CD4-positive, alpha-beta T cell treated with Interleukin-4 for 4 hours (primary cell): ENCODE measurements at places on chromosomes 4 and X.

- peak; percentile 27 for DNase-seq
Measured at GRCh38 chr4:337932-338758, 531 bp downstream of the ZNF141 start.

GRCh38 chr4:121168446-121169281 is 4.5 kb upstream of the TNIP3 start:
- DNase-seq, result no peak

- DNase-seq, result no peak
Measured at GRCh38 chr4:16626945-16627344, 271.5 kb downstream of the LDB2 start.

DNA sequence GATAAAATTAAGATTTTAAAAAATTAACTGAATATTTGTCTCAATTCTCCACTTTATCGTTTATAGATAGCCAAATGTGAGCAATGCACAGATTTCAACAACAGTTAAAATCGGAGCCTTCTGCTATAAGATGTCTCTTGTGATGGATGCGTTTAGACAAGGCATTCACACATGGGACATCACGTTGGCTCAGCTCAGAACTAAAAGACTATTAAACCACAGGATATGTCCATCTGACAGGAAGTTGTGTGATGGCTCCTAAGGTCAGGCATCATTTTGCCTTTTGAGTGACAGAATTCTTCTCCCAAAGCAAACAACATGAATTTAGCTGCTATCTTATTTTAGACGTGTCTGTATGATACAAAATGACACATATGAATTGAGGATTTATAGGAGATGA is 17.3 kb upstream of the VCX3B start:
- no peak for DNase-seq

- DNase-seq, result no peak
Measured at GRCh38 chrX:27307546-27307945, 155.6 kb downstream of the PPP4R3C start.

DNA sequence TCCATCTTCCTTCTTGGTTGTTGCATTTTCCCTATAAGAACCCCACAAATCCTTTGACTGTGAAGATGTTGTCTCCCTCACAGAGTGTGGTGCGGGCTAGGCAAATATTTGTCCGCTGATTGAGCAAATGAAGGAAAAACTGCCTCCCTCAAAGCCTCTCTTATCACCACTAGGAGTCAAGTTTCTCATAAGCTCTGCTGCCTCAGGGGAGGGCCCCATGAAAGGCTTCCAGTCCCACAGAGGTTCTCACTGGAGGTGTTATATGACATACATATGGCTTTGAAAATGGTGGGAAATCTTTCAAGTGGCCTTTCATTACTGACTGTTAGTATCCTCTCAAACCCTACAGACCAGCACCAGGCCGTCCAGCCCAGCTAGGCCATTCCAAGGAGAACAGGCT is 9.3 kb downstream of the VGLL1 start:
- no peak for DNase-seq

DNA sequence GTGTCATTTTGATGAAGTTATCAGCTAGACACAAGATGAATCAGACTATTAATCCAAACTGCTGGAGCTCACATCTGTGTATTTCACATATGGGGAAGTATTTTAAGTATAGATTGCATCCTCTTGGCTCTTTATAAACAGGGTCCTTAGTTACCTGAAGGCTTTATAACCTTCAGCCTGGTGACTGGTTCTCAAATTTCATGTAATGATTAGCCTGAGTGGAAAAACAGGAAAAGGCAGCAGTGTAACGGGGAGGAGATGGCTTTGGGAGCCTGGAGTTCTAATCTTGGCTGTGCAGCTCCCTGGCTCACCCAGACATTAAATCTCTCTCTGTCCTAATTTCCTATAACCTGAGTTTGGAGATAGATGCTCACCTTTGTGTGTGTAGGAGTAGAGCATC is 103.8 kb upstream of the HPF1 start:
- no peak for DNase-seq

GRCh38 chrX:124504111-124504983 is 158.0 kb downstream of the SH2D1A start:
- no peak for DNase-seq

DNA sequence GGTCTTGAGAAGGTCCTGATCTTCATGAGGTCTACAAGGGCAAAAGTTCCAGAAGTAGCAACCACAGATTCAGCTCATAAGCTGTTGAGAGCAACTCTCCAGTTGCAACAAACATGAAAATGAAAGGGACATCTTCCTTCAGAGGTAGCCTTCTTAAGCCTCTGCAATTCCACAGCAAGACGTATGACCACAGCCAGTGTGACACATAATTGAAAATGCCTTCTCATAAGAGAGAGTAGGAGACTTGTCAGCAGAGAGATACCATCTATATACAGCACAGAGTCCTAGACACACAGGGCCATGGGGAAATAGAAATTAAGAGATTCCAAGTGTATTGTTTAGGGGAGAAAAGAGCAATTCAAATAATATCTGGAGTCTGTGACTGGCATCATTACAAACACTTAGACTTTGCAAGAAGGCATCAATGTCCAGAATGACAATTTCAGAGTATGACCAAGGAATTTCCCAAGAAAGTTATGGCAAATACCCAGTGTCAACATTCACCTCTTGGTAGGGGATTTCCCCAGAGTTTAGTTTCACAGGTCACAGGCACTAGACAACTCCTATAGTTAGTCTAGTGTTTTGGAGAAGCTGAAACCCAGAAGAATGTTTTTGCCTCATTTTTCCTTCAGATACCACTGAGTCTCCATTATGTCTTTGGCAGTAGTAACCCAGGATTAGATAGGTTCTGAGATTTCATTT is 340.3 kb downstream of the ZNF674 start:
- no peak for DNase-seq

GRCh38 chr4:36492041-36492440 is 210.6 kb downstream of the DTHD1 start:
- no peak for DNase-seq

- DNase-seq, result no peak
Measured at GRCh38 chrX:104427693-104428092, 138.3 kb upstream of the IL1RAPL2 start.

- DNase-seq, result no peak
Measured at GRCh38 chr4:94244087-94244828, 36.6 kb downstream of the SMARCAD1 start.

DNA sequence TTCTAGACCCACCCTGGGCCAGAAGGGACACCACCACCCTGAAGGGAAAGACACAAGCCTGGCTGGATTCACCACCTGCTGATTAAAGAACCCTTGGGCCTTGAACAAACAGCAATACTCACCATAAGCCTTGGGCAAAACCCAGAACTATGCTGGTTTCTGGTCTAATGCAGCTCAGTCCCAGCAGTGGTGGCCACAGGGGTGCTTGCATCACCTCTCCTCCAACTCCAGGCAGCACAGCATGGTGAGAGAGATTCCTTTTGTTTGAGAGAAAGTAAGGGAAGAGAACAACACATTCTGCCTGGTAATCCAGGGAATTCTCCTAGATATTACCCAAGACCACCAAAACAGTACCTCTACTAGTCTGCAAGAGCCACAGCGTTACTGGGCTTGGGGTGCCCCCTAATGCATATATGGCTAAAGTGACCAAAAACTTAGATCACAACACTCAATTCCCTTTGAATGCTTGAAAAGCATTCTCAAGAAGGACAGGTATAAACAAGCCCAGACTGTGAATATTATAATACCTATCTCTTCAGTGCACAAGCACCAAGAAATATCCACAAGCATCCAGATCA is 25.7 kb downstream of the RNF128 start:
- no peak for DNase-seq

DNA sequence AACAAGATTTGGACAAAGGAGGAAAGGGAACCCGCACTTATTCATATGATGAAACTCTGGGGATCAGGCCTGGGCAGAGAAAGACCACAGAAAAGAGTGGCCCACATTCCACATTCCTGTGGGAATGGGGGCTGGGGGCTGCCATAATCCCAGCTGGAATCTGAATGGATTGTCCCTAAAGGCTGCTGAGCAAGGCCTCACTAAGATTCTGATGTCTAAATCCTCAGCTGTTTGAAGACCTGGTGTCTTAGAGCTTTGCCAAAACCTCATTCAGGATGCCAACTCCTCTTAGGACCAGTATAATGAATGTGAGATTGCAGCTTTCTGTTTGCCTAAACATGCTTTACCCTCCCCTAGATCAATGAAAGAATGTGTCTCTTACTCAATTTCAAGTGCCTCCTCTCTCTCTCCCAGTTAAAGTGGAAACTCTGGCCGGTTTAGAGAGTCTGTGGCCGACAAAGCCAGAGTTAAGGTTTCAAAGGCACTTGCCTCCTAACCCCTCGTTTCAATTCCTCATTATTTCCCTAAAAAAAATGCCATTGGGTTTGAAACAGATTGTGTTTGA is 33.3 kb upstream of the GPC4 start:
- no peak for DNase-seq

- no peak for DNase-seq
Measured at GRCh38 chr4:78061939-78062570, 4.9 kb downstream of the FRAS1 start.

DNA sequence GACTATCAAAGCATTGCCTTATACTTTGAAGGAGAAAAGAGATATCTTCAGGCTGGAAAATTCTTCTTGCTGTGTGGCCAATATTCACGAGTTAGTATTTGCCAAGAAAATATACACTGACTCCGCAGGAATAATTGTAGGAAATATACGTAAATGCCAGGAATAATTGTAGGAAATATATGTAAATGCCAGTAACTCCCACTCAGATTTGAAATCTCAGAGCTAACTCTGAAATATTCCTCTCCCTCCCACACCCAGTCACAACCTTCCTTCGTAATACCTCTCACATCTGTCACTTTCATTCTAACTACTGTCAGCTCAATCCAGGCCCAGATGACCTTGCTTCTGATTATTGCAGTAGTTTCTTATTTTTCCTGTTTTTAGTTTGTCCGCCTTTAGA is 73.5 kb downstream of the WDR19 start:
- no peak for DNase-seq

DNA sequence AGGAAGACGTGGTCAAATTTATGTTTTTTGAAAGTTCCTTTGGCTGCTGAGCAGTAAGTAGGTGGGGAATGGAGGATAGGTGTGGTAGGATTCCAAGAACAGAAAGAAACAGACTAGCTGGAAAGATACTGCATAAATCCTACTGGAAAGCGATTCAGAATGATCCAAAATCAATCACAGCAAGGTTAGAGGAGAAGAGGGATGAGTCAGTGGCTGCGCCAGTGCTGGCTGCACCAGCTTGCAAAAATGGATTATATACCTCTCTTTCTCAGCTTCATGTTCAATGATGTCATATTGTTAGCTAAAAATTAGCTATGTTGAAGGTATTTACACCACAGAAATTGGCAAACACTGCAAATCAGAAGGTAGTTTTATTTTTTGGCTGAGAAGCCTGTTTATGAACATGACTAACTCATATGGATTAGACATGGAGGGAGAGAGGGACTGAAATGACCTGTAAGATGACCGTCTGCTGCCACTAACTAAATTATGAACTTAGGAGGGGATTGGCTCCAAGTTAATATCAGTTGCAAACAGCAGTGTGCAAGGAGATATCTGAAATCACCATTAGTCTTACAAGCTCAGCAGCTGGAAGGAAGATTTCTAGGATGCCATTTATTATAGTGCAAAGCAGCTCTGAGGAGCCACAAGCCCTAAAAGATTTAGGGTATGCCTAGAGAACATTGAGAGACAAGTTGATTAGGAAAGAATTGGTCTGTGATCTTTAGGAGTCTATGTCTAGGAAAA is 405.3 kb downstream of the MID1IP1 start:
- no peak for DNase-seq

- no peak for DNase-seq
Measured at GRCh38 chr4:128690011-128690410, 119.5 kb upstream of the JADE1 start.

DNA sequence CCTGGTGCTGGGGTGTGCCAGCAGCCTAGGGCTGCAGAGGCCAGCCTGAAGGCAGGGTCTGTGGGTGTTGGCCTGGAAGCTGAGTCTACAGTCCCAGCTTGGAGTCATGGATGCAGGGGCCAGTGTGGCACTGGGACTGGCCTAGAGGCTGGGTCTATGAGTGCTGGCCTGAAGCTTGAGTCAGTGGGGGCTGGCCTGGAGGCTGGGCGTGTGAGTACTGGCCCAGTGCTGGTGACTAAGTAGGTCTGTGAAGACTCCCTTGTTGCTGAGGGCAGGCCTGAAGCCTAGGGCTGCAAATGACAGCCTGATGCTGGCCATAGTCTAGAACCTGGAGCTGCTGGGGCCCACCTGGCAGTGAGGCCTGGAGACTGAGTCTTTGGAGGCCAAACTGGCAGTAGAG is 31.3 kb upstream of the ALG13 start:
- DNase-seq, result no peak

GRCh38 chr4:1766106-1767060 is 26.7 kb upstream of the FGFR3 start:
- no peak for DNase-seq

DNA sequence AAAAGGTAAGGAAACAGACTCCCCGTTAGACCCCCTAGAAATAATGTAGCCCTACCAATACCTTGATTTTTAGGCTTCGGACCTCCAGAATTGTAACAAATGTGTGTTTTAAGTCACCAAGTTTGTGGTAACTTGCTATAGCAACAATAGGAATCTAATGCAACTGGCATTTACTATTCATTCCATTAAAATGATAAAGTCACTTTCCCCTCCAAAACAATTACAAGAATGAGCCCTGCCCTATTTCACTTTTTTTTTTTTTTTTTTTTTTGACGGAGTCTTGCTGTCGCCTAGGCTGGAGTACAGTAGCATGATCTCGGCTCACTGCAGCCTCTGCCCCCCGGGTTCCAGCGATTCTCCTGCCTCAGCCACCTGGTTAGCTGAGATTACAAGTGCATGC is 3.5 kb upstream of the DDX60L start:
- DNase-seq, result no peak

DNA sequence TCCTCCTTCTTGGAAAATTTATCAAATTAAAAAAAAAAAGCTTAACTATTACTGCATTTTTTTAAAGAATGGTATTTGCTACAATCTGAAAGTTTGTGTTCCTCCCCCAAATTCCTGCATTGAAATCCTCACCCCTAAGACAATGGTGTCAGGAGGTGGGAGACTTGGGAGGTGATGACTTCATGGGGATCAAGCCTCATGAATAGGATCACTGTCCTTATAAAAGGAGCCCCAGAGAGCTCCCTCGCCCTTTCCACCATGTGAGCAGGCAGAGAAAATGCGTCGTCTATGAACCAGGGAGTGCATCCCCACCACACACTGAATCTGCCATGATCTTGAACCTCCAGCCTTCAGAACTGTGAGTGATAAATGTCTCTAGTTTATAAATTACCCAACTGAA is 38.0 kb downstream of the DHRSX start:
- no peak for DNase-seq

- no peak for DNase-seq
Measured at GRCh38 chr4:10458177-10458576, 951 bp upstream of the ZNF518B start.
